T-helper 9 cell (primary cell): ENCODE measurements at places on chromosomes 7 and 10.
A peak's percentile ranks its signal among the peaks of the same experiment; 100 is the strongest.

DNA sequence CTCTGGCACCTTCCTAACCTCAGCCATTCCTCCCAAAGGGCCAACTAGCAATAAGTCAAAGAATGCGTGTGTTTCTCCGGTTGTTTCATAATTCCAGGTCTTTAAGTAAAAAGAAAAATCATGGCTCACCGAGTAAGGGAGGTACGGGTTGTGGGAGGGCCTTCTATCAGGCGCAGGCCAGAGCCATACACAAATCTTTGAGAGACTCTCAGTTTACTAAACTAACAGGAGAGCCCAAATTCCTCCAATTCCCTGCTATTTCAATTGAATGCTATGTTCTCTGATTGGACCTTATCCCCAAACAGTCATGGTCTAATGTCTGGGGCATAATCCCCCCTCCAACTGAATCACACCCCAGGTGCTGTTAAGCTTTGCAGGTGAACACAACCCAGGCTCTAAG lies 26.2 kb upstream of the SLF2 start:
- DNase-seq = no peak

DNA sequence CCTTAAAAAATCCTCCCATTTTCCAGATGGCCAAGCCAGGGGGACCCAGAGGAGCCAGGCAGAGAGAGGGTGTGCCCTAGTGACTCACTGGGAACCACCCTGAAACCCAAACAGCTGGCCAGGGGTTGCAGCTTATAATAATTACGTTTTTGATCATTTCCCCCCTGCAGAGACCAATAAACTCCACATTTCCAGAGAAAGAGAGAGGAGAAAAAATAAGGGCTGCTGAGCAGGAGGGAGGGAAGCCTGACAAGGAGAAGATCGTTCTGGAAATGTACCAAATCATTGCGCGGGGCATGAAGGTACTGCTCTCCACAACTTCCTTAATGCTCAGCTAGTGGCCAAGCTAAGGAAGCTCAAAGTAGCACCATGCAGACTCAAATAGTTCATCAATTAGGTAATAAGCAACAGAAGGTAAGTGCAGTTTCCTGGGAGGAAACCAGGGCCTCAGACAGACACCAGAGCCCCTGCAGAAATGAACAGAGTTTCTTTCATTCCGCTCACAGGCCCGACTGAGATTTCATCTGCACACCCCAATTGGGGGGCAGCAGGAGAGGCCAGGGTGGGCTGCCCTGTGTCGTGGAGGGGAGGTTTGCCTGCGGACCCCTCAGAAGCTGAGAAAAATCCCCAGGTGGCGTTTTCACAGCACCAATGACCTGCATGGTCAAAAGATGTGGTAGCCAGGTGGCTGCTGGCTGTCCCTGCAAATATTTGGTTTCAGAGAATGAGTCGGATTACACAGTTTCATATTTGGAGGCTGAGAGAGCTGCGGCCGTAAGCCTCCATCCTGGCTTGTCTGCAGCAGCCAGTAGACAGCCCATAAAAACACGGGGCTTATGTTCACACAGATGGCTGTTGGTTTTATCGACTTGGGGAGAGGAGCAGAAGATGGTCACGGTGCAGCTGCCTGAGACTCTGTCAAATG lies 153.2 kb upstream of the LYZL2 start:
- no peak for DNase-seq

GRCh38 chr10:4688601-4689000 lies 137.4 kb upstream of the AKR1E2 start:
- no peak for DNase-seq

- DNase-seq = no peak
Observed at GRCh38 chr7:11298220-11298619, 324.5 kb downstream of the PHF14 start.

DNA sequence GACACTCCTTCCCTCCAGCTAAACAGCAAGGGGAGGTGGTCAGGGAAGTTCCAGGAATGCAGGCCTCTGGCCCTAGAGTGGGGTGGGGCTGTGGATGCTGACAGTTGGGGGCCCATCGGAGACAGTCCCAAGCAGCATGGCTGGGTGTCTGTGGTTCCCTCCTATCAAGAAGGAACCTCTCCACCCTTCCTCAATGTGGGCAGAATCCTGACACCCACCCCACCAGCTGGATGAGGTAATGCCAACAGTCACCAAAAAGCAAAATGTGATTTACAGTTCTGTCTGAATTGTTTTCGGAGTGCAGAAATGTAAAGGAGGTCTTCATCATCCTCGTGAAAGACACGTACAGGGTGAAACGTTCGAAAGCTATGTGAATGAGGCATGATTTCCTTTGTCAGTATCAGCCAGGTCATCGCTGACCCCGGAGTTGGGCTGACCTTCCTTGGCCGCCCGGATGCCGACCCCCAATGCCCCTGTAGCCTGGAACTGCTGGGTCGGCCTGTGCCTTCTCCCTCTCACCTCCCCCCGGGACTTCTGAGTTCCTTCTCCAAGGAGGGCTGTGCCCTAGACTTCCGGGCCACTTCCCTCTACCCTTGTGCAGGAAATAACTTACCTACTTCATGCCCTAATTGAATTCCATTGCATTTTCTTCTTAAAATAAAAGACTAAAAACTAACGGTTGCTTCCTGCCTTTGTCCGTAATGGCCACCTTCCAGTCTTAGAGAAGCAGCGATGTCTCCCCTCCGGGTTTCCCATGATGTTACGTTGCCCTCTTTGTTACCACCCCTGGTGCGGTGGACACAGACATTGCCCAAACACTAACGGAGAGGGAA lies 24.5 kb downstream of the FOXK1 start:
- no peak for DNase-seq

GRCh38 chr10:50251394-50251793 lies at the start of gene ASAH2:
Gene ASAH2, minus strand, starts transcription at chr10:50251516. Its CDS starts 2,906 bp downstream, at chr10:50248610.
- no peak for DNase-seq

DNA sequence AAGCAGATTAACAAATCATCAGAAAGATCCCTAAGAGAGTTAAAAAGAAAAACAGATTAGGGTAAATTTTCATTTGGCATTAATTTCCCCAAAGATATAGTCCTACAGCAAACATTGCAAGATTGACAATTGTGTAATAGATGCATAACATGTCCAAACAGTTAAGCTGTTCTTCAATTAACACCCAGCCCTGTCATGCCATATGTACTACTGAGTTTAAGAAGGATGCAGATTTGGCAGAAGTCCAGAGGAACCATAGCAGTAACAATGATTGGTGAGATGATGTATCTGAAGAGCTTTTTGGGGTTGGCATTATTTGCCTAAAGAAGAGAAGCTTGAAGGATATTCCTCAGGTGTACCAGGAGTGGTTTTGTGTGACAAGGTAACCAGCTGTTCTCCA lies 287.6 kb downstream of the LRMDA start:
- no peak for DNase-seq

DNA sequence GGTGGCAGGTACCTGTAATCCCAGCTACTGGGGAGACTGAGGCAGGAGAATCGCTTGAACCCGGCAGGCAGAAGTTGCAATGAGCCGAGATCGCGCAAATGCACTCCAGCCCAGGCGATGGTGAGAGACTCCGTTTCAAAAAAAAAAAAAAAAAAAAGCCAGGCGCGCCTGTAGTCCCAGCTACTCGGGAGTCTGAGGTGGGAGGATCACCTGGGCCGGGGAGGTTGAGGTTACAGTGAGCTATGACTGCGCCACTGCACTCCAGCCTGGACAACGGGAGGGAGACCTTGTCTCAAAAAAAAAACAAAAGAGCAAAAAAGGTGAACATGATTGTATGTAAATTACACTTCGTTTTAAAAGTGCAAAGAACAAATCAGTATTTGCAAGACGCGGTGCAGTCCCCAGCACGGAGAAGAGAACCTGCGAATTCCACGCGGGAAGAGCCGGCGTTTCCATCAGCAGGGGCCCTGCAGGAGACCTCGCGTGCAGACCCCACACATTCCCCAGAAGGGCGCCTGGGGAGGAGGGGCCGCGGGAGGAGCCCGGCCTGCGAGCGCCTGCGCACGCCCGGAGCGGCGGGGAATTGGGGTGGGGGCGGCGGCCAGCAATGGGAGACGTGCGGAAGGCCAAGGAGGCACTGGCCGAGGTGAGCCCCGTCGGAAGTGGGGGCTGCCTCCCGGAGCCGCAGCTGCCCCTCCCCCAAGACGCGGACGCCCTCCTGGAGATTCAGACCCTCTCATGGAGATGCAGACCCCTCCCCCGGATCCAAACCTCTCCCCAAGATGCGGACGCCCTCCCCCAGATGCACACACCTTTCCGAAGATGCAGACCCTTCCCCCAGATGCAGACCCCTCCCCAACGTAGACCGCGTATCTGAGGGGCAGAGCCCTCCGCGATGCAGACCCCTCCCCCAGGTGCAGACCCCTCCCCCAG lies 16.7 kb upstream of the SUN1 start:
- peak; percentile 18 for DNase-seq

GRCh38 chr10:30857803-30858202 lies 173.9 kb downstream of the ZNF438 start:
- no peak for DNase-seq

GRCh38 chr10:17109046-17109445 lies 20.6 kb downstream of the CUBN start:
- no peak for DNase-seq

- DNase-seq = no peak
Observed at GRCh38 chr10:82288461-82288881, 413.5 kb downstream of the NRG3 start.

DNA sequence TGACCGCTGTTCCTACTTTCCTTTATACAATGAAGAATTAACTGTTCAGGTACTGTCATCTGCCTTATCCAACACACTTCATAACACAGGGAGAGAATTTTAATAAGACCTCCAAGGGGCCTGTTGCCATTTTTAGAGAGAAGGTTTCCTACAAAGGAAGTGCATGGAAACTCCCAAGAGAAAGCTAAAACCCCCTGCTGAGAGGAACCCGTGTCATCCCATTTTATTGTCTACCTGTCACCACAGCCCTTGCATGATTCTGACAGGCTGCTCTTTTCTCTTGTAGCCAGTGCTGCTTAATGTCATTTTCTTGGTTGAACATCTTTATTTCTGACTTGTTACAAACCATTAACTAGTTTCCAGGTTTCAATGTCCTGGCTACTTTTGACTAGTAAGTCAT lies 98.4 kb downstream of the SNX10 start:
- no peak for DNase-seq

DNA sequence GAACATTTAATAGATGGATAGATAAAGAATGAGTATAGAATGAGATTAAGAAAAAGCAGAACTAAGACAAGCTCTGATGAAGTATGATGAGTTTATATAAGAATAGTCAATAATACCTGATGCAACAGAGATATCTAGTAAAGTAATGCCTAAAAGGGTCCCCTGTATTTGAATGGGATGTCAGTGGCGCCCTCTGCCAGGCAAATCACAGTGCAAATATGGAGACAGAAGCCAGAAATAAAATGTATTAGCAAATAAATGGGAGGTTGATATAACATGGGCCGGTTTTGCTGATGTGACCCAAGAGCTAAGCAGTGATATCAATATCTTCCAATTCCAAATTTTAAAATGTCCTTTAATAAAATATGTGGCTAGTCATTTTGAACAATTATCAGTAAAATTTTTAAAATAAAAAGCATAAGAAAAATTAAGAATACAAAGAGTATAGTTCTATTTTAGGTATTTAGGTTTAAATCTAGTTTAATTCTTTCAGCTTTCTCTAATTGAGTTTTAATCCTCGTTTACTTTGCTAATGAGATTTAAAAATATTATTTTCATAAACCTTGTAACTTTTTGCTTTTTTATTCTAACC lies 62.6 kb downstream of the ADK start:
- peak; percentile 26 for DNase-seq

DNA sequence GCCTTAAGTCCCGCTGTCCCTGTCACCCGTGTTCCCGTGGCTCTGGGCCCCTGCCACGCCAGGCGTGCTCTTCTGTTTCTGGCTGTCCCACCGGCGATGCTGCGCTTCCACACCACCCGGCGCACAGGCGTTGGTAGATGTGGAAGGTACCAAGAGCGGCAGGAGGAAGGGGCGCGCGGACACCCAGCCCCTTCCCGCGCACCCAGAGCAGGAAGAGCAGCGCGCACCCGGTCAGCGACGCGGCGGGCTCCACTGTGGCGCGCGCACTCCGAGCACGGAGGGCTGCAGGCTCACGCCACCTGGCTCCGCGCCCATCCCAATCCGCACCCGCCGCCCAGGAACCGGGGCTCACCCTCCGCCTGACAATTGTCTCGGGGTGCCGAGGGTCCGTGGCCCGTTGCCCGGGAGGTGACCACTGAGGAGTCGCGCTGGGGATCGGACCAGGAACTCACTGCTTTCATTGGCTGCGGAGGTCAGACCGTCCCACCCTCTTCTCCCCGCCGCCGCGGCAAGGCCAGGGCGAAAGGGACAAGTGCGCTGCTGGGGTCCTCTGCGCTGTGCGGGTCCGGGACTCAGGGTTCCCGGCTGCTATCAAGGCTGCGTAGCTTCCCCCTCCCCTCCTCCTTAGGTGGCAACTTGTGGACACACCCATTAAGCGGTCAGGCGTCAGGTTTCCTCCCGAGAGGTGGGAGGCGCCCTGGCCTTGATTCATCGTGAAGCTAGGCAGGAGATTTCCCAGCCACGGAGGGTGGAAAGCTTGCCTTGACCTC lies 121.6 kb upstream of the ZNF92 start:
- DNase-seq = peak; percentile 27

GRCh38 chr10:106764360-106764759 lies 400.1 kb downstream of the SORCS1 start:
- DNase-seq = no peak

GRCh38 chr10:96619796-96620773 lies 33.3 kb upstream of the TM9SF3 start:
- DNase-seq = no peak

DNA sequence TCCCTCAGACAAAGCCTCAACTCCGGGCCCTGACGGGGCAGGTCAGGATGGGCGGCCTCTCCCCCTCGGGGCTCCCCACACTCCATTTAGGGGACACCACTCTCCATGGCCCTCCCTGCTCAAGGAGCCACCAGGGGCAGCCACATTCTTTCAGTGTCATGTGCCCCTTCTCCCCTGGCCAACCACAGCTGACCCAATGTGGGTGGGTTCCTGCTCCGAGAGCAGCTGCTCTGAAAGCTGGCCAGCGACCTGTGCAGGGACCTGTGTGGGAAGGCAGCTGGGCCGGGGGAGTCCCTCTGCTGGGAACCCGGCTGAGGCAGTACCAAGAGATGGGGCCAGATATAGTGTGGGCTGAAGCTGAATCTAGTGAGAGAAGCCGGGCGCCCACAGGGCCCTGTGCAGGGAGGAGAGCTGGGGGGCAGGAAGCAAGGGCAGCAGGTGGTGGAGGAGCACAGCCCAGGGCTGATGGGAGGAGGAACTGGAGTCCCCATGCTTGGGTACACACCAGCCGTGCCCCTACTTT lies 40.6 kb upstream of the NPFFR1 start:
- no peak for DNase-seq

GRCh38 chr10:126087796-126088505 lies 191.6 kb downstream of the FANK1 start:
- DNase-seq = no peak

DNA sequence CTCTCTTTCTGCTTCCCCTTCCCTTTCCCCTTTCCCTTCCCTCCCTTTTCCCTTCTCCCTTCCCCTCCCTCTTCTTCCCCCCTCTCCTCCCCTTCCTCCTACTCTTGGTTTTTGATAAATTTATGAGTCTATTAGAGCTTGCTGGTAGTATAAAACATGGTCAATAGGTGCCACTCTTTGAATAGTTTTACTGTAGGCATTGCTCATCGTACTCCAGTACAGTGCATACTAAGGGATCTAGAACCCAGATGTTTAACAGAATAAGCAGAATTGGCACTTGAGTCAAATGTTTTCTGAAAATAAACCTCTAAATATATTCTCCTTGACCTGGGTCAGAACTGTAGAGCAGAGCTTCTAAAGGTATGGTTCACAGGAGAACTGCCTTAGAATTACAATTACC lies 126.7 kb downstream of the SORCS3 start:
- no peak for DNase-seq
